ENCODE measurements at places on chromosomes 16 and 17. TPM values are rescaled to one million over a fixed set of nuclear protein-coding genes. Genes with fewer than 3 reads are reported as not detected.

Gene KRTAP4-6
- total RNA-seq = not detected

DNA sequence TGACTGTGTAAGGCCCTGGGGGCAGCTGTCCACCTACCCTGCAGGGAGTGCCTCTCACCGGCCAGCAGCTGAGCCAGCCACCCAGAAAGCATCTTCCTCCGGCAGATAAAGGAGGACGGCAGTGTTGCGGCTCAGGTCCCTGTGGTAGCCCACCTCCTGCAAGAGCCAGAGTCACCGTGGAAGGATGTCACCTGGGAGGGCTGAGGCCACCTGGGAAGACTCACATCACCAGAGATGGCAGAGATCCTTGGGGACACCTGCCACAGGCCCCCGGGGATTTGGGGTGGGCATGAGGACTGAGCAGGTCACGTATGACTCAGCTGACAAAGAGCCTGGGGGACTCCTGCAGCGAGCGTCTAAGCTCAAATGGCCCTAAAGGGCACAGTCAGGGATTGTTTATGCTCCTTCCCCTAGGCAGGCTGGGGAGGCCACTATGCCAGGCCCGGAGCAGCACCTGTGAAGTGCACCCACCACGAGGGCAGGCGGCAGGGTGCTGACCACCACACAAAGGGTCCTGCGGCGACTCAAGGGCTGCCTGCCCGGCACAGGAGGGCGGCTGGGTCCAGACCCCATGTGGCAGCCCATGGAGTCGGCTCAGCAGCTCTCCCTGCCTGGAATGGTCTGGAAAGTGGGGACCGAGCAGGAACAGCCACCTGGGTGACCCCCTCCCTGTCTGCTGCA, 44.1 kb downstream of the TNFRSF13B start:
- H3K4me3 ChIP-seq = no peak overlapping the region
- H3K27me3 ChIP-seq = no peaks in the 10 kb centered on the region
- H3K4me1 ChIP-seq = no peaks in the 10 kb centered on the region
- DNase-seq = no peak

Gene TMEM100
- not detected for total RNA-seq

Gene OTOP2
- not detected for total RNA-seq

Gene LPCAT2
- total RNA-seq = 1.3 TPM

Gene MMP2
- 0.30 TPM for total RNA-seq

DNA sequence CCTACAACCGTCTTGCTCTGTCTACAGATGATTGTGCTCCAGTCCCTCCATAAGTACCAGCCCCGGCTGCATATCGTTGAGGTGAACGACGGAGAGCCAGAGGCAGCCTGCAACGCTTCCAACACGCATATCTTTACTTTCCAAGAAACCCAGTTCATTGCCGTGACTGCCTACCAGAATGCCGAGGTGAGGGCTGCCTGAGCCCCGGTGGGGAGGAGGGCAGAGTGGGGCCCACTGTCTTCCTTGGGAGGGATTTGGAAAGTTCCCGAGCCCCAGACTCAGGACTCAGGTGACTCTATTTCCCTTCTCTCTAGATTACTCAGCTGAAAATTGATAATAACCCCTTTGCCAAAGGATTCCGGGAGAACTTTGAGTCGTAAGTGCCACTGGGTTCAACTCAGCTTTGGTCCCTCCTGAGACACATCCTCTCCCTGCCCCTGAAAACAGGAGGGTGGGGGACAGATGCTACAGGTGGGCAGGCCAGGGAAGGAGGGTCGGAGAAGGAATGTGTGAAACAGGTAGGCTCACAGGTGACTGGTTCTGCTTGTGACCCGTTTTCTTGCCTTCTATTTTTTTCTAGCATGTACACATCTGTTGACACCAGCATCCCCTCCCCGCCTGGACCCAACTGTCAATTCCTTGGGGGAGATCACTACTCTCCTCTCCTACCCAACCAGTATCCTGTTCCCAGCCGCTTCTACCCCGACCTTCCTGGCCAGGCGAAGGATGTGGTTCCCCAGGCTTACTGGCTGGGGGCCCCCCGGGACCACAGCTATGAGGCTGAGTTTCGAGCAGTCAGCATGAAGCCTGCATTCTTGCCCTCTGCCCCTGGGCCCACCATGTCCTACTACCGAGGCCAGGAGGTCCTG, 11.4 kb downstream of the TBX21 start:
- H3K4me3 ChIP-seq = no peak overlapping the region
- H3K36me3 ChIP-seq = peaks cover 60% of the 10 kb centered on the region
- no peak for DNase-seq
- no peaks in the 10 kb centered on the region for H3K27me3 ChIP-seq
- no peak overlapping the region for H3K27ac ChIP-seq
- peaks cover 42% of the 10 kb centered on the region for H3K4me1 ChIP-seq

GRCh38 chr17:58488428-58488890, 251 bp upstream of the HSF5 start:
- peak overlapping the region; percentile 18 for H3K4me3 ChIP-seq
- H3K27me3 ChIP-seq = no peaks in the 10 kb centered on the region
- peaks cover 22% of the 10 kb centered on the region for H3K4me1 ChIP-seq
- DNase-seq = no peak

Data from activated CD4-positive, alpha-beta memory T cell treated with anti-CD3 and anti-CD28 coated beads, Interleukin-2, amount 10 ng/mL, durations not matched to agents 7 days and 5 days (primary cell).